ENCODE measurements at places on chromosomes 1 and 21. TPM values are rescaled to one million over a fixed set of nuclear protein-coding genes. Genes with fewer than 3 reads are reported as not detected.

GRCh38 chr21:44722731-44723130 lies 11.4 kb upstream of the TSPEAR start:
- no peak for DNase-seq

DNA sequence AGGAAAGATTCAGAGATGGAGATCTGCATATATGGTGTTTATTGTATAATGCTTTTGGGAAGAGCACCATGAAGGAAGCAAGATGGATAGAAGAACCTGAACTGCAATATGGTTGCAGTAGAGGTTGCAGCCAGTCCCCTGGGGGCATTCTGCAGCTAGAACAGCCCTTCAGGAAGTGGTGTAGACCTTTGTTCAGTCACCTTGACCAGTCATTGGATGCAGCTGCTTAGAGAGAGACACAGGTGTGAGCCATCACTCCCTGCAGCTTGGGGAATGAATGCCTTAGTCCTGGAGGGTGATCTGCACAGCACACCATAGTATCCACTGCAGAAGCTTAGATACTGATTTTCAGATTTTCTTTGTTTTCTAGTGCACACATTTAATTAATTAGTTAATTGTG lies 42.3 kb downstream of the NEK7 start:
- no peak for DNase-seq

- no peak for DNase-seq
Observed at GRCh38 chr1:176885751-176886150, 278.8 kb downstream of the ASTN1 start.

Gene WDR64
- not detected for total RNA-seq

Gene ACTL8
- not detected for total RNA-seq

Gene NUDT4B
- 37.7 TPM for total RNA-seq

DNA sequence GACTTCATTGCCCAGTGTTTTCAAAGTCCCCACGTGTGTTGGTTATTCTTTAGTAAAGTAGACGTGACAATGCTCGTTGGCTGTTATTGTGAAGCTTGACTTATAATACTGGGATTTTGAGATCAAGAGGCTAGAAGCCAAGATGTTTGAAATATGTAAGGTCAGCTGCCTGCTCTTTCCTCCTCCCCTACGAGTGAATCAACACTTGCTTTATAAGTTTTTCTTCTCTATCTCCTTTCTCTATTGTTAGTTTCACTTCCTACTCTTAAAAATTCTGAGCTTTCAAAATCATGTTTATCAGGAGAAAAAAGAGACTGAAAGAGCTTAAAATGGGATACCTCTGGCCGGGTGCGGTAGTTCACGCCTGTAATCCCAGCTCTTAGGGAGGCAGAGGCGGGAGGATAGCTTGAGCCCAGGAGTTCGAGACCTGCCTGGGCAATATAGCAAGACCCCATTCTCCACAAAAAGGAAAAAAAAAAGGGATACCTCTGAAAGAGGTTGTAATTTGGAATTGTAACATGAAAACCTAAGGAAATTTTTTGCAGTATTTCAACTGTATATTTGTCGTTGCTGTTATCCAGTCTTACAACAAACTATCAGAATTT lies 72.0 kb downstream of the EPB41 start:
- DNase-seq: no peak

DNA sequence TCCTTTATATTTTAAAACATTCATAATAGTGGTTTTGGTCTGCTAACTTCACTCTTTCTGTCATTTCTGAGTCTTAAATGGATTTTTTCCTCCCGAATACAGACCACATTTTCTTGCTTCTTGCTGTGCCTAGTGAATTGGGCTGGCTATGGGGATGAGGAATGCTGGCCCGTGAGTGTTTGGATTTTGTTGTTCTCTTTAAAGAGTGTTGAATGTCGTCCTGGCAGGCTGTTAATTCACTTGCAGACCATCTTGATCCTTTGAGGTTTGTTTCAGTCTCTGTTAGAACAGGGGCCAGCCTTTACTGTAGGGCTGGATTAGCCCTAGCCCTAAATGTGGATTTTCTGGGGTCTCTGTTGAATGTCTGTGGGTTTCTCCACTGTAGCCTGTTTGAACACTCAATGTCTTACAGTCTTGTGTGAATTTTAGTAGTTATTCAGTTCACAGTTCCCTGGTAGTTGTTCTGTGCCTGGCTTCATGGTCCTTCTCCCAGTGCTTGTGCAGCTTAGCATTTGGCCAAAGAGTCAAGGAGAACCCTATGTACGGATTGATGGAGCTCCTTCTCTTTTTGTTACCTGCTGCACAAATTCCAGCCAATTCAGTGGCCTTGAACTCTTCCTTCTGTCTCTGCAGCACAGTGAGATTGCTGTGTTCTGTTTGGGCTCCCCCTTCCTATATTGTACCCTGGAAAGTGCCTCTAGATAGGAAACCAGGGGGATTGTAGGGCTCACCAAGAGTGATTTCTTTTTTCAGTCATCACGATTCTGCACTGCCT lies 95.7 kb downstream of the DYRK1A start:
- no peak for DNase-seq

Gene CHD5
- 0.19 TPM for total RNA-seq

Gene FALEC
- not detected for total RNA-seq

- DNase-seq: no peak
Observed at GRCh38 chr1:205626216-205626615, 5.6 kb downstream of the ELK4 start.

Gene KANK4
- total RNA-seq: 2.7 TPM

Gene TTC34
- total RNA-seq: 0.95 TPM

GRCh38 chr1:156942176-156942575 lies 21.7 kb downstream of the LRRC71 start:
- DNase-seq: no peak

Gene FMO3
- total RNA-seq: 7.4 TPM

GRCh38 chr1:16980473-16981268 lies at the start of gene MFAP2:
TSS of gene MFAP2 (minus strand) at chr1:16980620. CDS start at chr1:16978273, 2,347 bp downstream.
- no peak for DNase-seq

GRCh38 chr1:2231532-2232254 lies 3.6 kb downstream of the SKI start:
- DNase-seq: peak; percentile 64

Gene S100A1
- total RNA-seq: 21.7 TPM

GRCh38 chr1:117751321-117751720 lies 145.5 kb downstream of the TENT5C start:
- DNase-seq: no peak

GRCh38 chr1:185821612-185822385 lies 87.6 kb downstream of the HMCN1 start:
- no peak for DNase-seq

- DNase-seq: no peak
Observed at GRCh38 chr1:203271018-203271743, 34.1 kb upstream of the BTG2 start.

DNA sequence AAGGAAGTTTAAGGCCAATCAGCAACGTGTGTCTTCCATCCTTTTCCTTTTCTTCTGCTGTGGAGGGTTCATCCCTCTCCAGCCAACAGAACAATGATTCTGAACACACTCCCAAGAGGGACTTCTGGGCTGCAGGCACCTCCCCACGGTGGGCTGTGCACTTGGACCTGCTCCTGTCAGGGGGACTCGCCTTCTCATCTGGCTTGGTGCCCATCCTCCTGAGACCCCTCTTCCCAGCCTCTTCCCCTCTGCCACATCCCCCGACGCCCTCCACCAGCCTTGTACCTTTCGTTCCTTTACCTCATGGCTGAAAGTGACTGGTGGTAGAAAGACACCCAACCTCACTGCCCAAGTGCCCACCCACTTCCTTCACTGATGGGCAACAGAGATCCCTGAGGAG lies 26.0 kb upstream of the SLAMF9 start:
- DNase-seq: no peak

Gene RGL1
- total RNA-seq: 77.4 TPM

- DNase-seq: no peak
Observed at GRCh38 chr21:45670731-45671130, 27.2 kb downstream of the PCBP3 start.

Gene KCNJ10
- not detected for total RNA-seq

DNA sequence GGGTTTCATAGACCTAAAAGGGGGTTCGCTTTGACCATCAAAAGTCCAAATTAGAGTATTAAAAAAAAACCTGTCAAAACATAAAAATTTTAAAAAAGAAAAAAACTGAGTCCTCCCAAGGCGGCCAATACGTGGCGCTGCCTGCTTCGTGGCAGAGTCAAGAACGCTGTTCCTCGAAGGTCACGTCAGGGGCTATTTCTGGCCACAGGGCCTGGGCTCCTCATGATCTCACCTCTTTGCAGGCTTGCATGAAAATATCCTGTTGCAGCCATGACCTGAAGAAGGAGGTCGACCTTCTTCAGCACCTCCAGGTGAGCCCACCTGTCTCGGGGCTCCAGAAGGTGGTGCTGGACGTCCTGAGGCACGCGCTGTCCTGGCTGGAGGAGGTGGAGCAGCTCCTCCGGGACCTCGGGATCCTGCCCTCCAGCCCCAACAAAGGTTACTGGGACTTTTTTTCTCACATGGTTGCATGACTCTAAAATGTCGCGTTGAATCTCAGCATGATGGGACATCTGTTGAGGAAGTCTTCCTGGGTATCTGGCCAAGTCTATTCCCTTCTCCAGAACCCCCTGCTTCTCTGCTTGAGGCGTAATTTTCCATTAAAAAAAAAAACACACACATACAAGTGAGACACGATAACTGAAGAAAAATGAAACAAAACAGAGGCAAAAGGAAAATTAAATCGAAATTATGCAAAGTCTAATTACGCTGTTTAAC lies 80.4 kb upstream of the EFHD2 start:
- DNase-seq: no peak

- no peak for DNase-seq
Observed at GRCh38 chr1:52867087-52867863, 24.7 kb downstream of the ZYG11A start.

GRCh38 chr1:248840946-248841345 lies 2.9 kb downstream of the ZNF672 start:
- no peak for DNase-seq

DNA sequence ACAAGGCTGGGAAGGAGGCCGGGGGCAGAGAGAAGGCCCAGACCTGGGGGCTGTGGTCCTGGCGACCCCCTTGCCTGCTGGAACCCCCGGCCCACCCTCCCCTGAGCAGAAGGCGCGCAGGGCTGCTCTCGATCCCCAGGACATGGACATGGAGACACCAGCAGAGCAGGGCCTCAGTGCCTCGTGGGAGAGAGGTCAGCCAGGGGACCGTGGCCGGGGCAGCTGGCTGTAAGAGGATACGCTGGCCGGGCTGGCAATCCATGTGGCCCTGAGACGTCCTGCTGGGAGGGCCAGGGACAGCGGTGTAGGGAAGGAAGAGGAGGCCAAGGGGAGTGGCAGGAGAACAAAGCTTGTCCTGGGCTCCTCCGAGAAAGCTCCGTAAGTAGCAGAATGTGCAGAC lies 132.2 kb downstream of the CASZ1 start:
- no peak for DNase-seq

Data from omental fat pad (tissue), 4 donors.